SK-N-SH treated with all-trans-retinoic acid at 6 μM for 48 hours (cell line): ENCODE measurements at places on chromosomes 1 and 21.

- no peak for ATAC-seq
Observed at GRCh38 chr21:37670883-37671282, 245.4 kb downstream of the KCNJ6 start.

GRCh38 chr1:11592752-11593151, 61.5 kb downstream of the FBXO2 start:
- no peak for ATAC-seq

- ATAC-seq, result no peak
Observed at GRCh38 chr1:117127795-117128194, 6.2 kb upstream of the TRIM45 start.

DNA sequence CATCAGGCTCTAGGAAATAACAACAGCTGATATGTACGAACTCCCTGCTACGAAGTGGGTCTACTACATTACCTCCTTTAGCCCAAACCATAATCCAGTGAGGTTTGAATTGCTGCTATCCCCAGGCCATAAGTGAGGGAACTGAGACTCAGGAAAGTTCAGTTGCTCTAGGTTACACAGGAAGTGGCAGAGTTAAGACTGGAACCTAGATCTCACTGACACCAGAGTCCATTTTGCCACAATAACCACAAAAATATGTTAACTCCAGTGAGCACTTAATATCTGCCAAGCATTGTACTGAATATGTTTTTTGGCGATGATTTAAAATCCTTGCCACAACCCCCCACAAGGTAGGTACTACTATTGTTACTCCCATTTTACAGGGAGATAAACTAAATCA, 8.9 kb upstream of the TADA1 start:
- ATAC-seq, result no peak
